Stimulated activated CD8-positive, alpha-beta memory T cell treated with anti-CD3 and anti-CD28 coated beads, Interleukin-15, amount 100 ng/mL, for 1 hour (primary cell): ENCODE measurements at places on chromosomes 5 and 9.

DNA sequence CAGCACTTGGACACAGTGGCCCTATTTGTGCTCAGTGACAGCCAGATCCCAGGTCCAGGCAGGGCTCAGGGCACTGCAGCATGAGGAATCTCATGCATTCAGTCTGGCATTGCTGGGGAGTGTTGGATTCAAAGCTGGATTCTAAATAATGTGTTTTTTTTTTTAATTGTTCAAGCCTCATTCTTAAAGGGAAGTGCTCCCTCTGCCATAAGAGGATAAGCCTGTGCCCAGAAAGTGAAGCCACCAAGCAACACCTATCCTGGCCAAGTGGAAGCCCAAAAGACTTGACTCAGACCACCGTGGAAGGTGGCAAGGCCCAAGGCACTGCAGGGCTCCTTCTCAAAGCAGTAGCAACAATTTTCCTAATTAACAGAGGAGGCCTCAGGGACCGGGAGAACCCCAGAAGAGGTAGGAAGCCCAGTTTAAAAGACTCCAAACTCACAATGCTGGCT is 135.6 kb downstream of the ACTL7B start:
- no peak for DNase-seq

GRCh38 chr9:97981846-97982682 is 1.1 kb upstream of the ANP32B start:
- DNase-seq: no peak

- no peak for DNase-seq
Measured at GRCh38 chr5:163838738-163839137, 333.3 kb downstream of the MAT2B start.

DNA sequence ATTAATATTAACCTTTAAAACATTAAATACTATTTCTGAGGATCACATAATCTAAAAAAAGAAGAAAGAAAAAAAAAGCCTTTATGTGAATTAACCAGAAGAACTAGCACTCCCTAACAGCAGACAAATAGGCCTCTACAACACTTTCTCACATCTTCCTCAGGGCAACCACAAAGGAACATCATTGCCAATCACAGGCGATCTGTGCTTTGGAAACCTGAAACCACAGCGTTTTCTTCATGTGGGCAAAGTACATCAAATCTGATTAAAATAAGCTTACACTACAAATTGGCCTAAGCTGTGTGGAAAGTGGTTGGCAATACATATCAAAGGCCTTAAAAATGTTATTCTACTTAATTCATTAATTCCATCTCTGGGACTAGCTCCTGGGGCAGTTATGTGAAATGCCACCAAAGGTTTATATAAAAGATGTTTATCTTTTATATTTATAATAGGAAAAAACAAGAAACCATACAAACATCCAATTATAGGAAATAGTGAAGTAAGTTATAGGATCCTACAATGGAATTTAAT is 184.8 kb upstream of the TBCA start:
- no peak for DNase-seq

- DNase-seq: no peak
Measured at GRCh38 chr9:93633492-93634221, 57.3 kb downstream of the PHF2 start.

GRCh38 chr9:123975871-123976270 is 35.7 kb upstream of the LHX2 start:
- no peak for DNase-seq

- DNase-seq: no peak
Measured at GRCh38 chr5:74185599-74185998, 454.9 kb downstream of the ENC1 start.

- no peak for DNase-seq
Measured at GRCh38 chr5:149228618-149229297, 42.9 kb upstream of the AFAP1L1 start.

DNA sequence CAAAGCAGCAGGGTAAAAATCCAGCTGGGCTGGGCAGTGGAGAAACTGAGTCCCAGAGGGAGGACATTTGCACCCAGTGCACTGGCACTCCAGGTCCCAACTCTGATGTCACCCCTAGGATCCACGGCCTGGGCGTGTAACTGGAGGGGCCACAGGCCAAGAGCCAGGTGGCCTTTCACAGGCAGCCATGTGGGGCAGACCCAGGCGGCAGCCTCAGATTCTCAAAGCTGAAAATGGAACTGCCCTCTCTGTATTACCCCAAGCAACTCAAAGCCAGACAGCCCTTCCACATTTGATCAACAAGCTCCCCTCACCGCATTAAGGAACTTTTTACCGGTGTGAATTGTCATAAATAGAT is 46.7 kb downstream of the RASGEF1C start:
- DNase-seq: no peak

GRCh38 chr9:7117676-7118561 is 360.1 kb downstream of the KDM4C start:
- DNase-seq: no peak

- no peak for DNase-seq
Measured at GRCh38 chr5:89908876-89909275, 500.7 kb downstream of the CETN3 start.

- no peak for DNase-seq
Measured at GRCh38 chr5:122785294-122785693, 10.4 kb downstream of the SNX2 start.

- DNase-seq: no peak
Measured at GRCh38 chr9:37428345-37428744, 5.8 kb downstream of the GRHPR start.

DNA sequence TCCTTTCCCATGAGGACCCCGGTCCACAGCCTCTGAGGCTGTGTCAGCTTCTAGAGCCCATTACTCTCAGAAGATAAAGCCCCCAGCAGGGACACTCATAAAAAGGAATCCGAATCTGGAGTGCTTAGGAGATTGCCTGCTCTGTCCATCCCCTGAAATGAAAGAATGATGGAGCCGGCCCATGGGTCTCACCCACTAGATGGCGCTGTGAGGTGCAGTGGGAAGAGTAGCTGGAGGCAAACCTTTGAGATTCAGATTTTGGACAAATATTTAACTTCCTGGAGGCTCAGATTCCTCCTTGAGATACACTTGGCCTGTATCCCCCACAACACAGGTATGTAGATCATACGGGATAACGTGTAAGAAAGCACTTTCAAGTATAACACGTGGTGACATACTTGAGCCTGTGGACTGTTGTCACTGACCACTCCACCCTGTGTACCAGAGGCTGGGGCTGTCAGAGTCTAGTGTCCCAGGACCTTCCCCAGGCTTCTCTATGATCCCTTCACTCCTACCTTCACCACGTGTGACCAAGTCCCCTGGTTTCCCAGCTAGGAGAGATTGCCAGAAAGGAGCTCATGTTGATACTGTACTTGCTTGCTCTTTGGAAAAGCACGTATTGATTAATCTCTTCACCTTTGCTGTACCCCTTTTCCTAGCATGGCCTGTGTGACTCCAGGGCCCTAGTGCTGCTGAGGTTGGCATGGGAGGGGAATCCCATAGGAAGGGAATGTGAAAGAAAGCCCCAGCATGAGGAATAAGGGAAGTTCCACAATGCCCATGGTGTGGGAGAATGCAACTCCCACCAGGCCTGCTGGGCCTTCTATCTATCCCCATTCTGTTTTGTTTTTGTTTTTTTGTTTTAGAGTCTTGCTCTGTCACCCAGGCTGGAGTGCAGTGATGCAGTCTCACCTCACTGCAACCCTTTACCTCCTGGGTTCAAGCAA is 32.1 kb downstream of the TRMO start:
- peak; percentile 46 for DNase-seq

DNA sequence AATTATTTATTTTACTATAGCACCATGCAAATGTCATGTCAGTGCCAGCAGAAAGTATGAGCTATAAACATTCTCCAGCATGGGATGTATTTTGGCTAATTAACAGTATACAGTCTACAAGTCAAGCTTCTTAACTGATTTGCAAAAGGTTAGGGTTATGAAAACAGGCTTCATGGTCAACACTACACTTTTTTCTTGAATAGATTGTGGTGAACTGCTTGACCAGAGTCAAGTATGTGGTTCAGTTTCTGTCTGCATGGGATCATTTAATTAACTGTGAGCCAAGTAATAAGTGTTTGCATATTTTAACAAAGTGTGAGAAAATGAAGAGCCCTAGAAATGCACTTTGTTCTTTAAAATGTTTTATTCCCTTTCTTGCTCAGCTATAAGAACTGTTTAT is 14.5 kb upstream of the GNAQ start:
- DNase-seq: no peak

DNA sequence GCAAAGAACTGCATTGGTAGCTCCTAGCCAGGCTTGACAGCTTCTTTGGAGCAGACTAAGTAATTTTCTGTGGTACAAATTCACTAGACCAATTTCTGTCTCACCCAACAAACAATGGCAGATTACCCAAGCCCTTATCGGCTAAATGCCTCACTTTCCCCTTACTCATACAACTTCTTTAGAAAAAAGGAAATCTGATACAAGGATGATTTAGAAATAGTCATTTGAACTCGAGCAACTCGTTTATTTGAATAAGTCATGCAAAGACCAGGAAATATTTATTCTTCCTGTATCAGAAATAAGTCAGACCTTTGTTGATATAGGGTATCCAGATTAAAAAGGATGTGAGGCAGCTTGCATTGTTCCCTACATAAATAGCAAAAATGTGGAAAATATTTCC is 170.4 kb upstream of the CDH6 start:
- no peak for DNase-seq

DNA sequence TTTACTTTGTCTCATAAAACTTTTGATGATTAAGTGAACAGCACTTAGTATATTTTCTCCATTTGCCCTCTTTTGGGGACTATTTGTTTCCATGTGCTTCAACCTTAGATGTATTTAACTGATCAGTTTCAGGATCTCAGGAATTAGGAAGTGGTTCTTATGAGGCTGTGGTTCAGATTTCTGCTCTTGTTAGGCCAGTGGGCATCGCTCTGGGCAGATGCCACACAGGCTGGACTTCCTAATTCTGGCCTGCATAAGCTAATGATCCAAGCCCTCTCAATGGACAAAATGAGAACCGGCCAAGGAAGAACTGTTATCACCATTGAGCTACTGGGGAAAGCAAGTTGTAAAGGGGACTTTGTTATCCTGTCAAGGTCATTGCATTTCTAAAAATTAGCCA is 6.9 kb downstream of the ARHGAP26 start:
- no peak for DNase-seq

- no peak for DNase-seq
Measured at GRCh38 chr5:149822301-149822700, 92.2 kb downstream of the PPARGC1B start.

DNA sequence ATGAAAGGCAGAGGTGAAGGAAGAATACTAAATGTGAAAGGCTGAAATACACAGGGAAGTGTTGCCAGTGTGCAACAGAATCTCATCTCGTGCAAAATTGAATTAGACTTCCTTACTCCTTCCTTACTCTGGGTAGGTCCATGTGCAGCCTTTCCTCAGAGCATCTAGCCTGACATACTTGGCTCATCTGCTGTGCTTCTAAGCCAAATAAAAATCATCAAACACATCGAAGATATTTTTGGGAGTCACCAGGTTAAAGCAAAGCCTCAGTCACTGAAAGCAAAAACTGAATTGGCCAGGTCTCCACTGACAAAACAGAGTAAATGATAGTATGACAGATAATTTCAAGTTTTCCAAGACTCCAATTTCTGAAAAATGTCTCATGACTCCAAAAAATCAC is 19.3 kb downstream of the STARD4 start:
- DNase-seq: no peak

DNA sequence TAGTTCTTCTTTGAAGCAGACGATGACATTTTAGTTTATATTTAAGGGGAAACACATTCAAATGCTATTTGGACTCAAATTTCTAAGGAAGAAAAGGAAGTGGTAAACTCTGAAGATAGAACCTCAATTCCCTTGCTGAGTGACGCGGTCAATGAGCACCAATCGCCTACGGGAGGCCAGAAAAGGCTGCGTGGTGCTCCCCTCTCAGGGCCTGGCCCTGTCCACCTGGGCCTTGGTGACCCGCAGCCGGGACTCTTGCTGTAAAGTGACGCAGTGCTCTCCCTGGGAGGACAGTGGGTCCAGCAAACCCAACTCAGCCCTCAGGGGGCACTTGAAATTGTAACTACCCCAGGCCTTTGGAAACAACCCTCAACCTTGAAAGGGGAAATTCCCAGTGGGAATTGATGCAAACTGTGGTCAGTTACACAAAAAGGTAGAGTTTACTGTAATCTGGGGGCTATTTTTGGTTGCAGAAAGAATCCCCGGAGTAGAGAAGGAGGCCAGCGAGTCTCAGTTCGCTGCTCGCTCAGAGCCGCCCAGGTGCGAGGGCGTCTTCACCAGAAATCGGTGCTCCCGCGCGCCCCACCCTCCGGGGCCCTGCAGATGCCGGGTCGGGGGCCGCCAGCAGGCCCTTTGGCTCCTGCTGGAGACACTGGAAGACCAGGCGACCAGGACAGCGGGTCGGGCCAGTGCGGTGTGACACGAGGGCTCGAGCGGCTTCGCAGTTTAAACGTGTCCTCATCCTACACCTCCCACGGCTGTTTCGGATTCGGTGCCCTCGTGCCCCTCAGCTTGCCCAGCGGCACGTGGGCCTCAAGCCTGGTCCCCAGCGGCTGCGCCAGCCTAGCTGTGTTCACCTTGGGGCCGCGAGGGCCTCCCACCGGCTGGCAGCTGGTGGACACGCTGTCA is 1.4 kb upstream of the ANKRD33B start:
- DNase-seq: no peak

GRCh38 chr5:3825531-3826451 is 230.2 kb downstream of the IRX1 start:
- DNase-seq: no peak

- DNase-seq: no peak
Measured at GRCh38 chr5:90099099-90099498, 310.5 kb downstream of the CETN3 start.

- DNase-seq: no peak
Measured at GRCh38 chr5:42870882-42871418, 59.3 kb upstream of the SELENOP start.

- DNase-seq: no peak
Measured at GRCh38 chr5:141685591-141685990, 3.6 kb upstream of the ARAP3 start.

DNA sequence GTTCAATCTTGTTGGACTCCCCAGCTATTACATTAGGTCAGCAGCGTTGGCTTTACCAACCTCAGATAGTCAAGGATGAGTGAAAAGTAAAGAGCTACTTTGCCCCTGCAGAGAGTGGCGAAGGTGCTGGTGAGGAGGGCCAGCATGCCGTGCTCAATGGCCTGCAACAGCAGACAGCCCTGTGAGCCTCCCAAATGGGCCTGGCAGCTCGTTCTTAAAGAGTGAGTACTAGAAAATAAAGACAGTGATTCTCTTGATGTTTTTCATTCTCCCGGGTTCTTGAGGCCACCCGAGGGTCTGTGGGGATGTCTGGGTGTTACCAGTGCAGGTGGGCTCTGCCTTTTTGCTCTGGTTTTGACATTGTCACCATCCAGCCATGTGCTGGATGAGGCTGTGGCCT is 16.2 kb downstream of the GADD45G start:
- no peak for DNase-seq

- DNase-seq: no peak
Measured at GRCh38 chr5:131328536-131329285, 64.9 kb downstream of the CDC42SE2 start.

GRCh38 chr5:80757290-80757689 is 102.5 kb upstream of the DHFR start:
- DNase-seq: no peak

- no peak for DNase-seq
Measured at GRCh38 chr9:129494113-129494789, 126.7 kb downstream of the C9orf50 start.
